SHP77 (cell line): ENCODE measurements at places on chromosomes 7 and 10.

DNA sequence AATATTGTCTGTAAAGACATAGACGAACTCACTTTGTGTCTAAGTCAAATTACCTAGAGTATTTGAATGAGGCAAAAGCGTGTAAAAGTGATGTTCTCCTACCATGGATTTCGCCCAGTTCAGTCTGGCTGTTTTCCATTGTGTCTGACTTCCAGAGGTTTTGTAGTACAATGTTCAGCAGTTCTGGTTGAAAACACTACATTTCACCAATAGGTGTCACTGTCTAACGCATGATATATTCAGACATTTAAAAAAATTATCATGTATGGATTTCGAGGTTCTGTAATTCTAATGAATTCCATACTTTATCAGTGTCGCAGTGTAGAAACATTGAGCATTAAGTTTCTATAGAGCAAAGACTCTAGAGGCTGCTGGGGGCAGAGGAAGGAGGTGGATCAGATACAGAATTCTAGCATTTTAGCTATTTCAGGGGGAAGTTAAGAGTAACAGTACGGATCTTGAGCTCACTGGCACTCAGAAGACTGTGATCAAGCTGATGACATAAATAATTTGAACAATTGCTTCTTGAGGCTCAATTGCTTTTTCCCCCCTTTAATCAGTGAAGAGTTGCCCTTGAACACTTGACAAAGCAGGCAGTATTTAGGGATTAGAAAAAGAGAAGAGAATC, 196.9 kb upstream of the RHOBTB1 start:
- no peak for DNase-seq

DNA sequence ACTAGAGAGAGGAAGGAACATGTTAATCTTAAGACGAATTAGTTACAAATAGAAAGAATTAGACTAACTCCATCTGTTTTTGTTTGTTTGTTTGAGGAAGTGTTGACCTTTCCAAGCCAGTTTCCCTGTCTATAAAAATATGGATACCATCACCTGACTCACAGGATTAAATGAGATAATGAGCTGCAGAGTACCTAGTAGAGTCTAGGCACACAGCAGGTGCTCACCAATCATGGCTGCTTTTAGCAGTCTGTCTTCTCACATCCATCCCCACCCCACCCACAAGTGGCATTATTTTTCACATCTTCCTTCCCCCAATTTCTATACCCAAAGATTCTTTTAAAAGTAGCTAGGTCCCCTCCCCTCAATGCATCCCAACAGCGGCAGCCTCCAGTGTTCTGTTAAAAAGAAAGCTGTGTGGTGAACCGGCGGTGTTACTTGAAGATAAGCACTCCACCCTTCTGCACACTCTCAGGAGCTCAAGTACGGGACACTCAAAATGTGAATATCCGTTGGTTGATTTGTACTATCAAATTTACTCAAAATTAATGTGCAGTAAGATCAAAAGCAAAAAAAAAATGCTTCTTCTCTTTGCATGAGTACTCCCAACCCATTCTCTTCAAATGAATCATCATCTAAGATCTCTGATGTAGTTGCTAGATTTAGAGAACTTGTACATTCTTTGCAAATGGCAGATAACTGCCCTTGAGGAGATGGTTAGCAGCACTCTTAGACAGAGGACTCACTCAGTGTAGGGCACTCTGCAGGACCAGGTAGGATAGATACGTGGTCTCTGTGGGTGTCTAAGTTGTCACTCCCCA, 145.4 kb upstream of the ASAH2 start:
- DNase-seq: no peak

DNA sequence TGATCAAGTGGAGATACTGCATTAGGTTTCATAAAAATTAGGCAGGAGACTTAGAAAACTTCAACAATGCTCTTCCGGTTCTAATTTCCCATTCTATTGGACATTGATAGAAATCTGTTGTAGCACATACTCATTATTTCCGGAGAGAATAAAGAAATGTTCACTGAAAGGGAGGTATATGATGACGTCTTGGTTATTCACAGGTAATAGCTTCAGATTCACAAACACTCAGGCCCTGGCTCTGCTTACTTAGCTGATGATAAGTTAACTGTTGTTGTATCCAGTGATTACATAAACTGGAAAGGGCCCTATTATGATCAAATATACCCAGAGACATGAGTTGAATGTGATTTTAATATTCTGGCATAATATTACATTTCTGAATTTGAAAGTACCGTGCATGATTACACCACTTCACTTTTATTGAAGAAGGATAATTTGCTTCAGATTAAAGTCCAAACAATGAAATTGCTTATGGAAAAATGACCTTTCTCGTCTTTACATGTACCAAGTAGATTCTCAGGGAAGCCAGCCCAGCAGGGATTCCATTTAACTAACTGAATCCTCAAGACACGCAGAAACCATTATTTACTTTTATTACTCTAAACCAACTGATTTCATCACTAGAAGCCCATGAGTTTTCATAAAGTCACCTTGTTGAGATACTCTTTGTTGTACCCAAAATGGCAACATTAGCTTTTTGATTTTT, 288.0 kb upstream of the PITRM1 start:
- no peak for DNase-seq

- no peak for DNase-seq
These were observed 10.2 kb upstream of the LFNG start for GRCh38 chr7:2509298-2509906.

DNA sequence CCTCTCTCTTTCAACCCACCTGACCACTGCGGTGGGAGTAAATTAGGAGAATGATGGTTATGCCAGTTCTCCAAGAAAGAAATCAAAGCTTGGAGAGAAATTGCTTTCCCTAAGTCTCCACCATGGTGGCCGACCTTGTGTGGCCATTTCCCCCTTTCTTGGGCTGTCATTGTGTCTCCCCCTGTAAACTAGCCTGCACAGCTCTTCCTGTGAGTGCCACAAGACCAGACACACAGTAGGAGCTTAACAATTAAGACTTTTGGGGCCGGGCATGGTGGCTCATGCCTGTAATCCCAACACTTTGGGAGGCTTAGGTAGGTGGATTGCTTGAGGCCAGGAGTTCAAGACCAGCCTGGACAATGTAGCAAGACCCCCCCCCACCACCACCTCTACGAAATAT, 18.9 kb upstream of the LIMK1 start:
- DNase-seq: no peak

- no peak for DNase-seq
These were observed 26.2 kb upstream of the FRMD4A start for GRCh38 chr10:14356921-14357320.

- no peak for DNase-seq
These were observed 757.9 kb downstream of the GRID1 start for GRCh38 chr10:85608706-85609105.

- DNase-seq: no peak
These were observed 1047.5 kb downstream of the GATA3 start for GRCh38 chr10:9102026-9102425.

DNA sequence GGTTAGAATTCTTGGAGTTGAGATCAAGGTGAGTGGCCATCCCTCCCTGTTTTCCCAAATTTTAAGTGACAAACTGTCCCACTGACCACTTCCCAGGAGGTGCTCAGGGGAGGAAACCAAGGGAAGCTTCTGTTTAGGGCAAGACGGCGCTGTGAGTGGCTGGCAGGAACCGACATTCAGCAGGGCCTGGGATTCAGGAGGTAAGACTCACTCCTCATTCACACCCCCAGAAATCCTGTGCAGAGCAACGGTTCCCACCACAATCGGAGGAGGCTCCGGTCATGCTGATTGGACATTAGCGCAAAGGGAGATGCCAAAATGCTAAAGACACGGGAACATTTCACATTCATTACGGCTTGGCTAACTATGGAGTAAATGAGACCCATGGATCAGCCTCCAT, 200.9 kb downstream of the GRID1 start:
- no peak for DNase-seq
